ENCODE measurements at places on chromosomes 6 and 20.

DNA sequence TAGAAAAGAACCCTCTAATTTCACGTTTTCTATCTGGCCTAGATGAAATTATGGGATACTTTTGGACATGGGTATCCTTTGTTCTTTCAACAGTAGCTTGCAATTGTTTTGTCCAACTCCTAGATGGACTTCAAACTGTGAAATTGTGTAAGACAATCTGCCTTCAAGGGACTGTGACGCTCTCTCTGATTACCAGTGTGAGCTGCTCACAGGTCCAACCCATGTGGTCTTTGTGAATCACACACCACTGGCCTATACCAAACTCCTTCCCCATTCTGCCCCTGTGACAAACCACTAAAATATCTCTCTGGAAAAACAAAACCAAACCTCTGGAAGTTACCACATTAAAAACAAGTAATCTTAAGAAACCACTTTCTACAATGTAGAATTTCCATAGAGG lies 59.5 kb downstream of the NINL start:
- no peak for DNase-seq

DNA sequence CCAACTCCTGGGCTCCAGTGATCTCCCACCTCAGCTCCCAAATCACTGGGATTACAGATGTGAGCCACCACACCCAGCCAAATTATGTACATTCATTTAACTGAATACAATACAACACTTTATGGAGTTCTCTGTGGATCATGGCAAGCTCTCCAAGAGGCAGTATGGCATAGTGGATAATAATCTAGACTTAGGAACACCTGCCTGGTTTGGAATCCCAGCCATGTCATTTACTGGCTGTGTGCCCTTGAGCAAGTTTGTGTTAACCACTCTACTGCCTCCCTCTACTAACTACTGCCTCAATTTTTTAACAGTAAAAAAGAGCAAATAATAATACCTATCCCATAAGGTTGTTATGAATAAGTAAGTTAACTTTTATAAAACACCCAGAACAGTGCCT lies 1.9 kb upstream of the ETV7 start:
- DNase-seq = no peak

- no peak for DNase-seq
These were observed 46.4 kb upstream of the NT5E start for GRCh38 chr6:85403331-85404015.

DNA sequence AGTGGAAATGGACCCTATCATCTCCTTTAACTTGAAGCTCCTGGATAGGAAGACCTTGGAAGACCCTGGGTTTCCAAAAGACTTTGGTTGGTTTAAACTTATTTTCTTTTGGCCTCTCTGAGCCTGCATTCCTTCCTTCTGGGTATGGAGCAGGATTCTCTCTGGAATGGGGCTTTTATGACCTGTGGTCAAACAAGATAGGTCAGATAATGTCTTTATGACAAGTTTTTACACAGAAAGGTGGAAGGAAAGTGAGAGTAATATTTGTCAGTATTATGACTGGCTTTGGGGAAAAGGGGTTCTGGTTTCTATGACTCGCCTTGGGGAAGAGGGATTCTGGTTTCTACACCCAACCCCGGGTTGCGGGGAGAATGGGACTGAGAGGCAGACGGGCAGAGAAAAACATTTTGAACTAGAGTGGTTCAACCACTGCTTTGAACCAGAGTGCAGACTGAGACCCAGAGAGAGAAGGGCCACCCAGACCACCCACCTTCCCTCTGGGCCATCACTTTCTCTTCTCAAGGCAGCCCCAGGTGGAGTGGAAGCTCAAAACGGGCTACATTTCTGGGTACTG lies 37.6 kb upstream of the KCNK5 start:
- no peak for DNase-seq

DNA sequence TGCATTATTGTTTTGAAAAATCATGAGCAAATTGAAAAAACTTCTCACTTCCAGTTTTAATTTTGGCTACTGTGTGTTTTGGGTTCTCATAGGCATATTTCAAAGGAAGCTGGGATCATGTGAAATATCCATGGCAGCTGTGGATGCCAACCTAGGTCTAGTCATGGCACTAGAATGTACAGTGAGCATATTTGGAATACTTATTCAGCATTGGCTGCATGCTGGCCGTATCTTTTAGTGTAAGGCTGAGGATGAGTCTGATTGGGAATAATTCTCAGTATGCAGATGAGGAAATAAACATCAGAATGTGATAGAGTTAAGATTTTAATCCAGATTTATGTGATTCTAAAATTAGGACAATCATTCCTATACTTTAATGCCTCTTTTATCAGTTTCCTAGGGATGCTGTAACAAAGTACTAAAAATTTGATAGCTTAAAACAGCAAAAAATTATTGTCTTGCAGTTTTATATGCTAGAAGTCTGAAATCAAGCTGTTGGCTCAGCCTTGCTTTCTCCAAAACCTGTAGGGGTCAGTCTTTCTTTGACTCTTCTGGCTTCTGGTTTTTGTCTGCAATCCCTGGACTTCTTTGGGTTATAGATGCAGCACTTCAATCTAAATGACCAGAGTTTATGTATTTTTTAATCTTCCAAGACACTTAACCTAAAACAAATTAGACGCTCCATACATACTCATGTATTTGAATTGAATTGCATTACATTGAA lies 37.7 kb upstream of the DEFB112 start:
- DNase-seq = no peak

DNA sequence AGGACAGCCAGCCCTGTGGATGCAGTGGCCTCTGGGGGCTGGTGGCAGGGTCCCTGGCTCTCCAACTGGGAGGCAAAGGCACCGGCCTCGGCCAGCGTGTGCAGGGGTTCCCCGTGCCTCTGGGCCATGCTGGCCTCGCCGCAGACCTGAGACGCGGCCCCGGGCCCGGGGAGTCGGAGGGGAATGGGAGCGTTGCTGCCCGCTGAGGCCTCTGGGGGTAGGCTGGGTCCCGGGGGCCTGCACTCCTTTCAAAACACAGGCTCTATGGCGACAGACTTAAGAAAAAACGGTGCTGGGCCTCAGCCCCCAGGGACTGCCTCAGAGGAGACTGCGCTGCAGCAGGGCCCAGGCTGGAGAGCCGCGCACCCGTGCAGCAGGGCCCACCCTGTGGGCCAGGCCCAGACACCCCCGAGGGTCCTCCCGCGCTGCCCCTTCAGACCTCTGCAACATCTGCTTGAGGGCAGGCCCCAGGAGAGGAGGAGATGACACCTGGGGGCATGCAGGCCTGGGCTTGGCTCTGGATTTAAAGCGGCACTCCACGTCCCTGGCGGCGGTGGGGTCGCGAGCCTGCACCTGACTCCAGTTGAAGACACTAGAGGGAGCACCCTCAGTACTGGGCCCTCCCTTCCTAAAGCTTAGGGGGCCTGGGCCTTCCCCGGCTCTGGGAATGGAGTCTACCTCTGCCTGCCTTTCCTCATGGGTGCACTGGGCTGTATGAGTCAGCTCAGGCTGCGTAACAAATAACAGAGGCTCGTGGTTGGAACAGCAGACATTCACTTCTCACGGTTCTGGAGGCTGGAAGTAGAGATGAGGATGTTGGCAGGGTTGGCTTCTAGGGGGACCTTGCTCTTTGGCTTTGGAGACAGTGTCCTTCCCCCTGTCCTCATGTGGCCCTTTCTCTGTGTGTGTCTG lies 117.4 kb upstream of the RPS6KA2 start:
- no peak for DNase-seq

DNA sequence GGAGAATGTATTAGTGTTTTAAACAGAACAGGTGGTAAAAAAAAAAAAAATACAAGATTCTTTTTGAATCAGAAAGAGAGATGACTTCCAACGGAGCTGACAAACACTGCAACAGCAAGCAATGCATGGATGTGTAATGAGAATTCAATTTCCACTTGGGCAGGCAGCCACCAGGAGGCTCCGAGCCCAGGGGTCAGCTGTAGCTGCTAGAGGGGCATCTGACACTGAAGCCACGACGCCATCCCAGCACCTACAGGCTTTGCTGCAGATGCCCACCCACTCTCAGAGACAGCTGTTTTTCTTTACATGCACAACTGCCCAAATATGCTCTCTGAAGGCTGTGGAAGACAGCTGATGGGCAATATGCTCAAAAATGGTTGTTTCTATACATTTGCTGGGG lies 75.4 kb downstream of the ELOVL5 start:
- DNase-seq = no peak

- DNase-seq = no peak
These were observed 91.9 kb downstream of the FOXF2 start for GRCh38 chr6:1481286-1481685.

- DNase-seq = no peak
These were observed 42.2 kb upstream of the TPD52L1 start for GRCh38 chr6:125111219-125111983.

GRCh38 chr20:56989516-56989915 lies 276.9 kb downstream of the BMP7 start:
- no peak for DNase-seq

GRCh38 chr20:16205507-16205906 lies 367.7 kb downstream of the KIF16B start:
- DNase-seq = no peak

DNA sequence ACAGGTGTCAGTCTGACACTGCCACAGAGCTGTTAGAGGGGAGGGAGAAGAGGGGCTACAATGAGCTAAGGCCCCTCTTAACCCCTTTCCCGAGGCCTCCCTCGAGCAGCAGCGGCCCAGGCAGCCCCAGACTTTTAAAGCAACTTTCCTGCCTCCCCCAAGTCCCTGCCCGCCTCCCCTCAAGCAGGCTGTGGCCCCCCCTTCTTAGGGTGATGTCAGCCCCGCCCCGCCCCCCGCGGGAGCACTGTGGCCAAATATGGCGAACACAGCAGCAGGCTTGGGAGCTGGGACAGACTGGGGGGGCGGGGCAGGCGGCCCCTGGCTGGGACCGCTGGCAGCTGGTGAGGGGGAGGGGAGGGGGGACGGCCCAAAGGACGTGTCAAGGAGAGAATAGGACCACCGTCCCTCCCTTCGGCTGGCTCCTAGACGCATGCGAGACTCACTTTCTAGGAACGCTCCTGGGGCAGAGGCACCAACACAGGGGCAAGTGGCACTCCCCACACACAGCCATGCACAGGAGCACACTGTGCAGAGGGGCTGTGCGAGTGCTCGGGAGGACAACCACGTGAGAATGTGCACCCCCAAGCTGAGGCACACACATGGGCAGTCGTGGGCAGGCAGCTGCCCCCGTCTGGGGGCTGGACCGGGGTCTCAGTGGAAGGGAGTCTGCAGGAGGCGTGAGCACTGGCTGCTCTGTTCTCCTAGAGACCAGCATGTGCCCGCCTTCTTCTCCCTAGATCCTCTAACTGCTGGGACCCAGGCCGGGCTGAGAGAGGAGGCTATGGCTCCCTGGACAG lies 6.7 kb downstream of the TEAD3 start:
- no peak for DNase-seq

DNA sequence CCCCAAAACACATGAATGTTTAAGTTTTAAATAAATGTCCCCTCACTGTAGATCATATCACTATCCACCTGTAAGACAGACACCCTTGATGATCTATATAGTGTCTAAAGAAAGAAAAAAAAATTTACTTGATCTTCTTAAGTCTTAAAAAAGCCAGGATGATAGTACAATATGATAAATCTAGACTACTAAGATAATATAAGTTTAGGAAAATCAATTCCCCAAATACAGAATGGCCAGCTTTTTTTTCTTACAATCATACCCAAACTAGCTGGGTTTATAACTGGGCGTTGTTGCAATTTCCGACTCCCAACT lies 14.4 kb downstream of the ZNF217 start:
- DNase-seq = no peak

GRCh38 chr20:5735845-5736510 lies 14.2 kb upstream of the SHLD1 start:
- no peak for DNase-seq

DNA sequence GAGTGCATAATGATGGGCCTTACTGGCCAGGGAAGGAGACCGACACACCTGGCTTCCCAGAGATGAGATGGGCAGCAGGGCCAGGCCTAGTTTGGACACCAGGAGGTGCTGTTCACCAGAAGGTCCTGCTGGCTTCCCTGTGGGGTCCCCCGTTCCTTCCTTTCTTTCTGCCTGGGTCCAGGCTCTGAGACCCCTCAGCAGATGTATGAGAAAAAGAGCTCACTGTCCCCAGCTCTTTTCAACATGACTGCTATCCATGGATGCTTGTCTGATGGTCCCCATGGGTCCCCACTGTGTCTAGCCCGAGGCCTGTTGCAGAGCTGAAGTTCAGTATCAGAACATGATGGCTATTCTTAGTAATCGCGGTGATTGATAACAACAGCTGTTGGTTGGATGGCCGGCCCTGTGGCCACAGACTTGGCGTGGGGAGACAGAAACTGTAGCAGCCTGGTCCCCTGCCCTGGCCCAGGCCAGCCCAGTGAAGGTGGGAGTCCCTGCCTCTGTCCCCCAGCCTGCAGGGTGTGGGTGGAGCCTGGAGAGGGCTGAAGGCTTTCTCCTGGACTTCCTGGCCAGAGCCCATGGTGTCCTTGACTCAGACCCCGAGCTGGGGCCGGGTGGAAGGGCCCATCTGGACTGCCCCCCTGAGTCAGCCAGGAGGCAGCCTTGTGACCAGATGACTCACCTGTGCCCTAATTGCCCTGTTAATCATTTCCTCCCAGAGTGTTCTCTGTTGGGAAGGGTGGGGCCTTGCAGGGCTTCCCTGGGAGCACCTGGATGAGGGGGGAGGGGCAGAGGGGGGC lies 9.9 kb upstream of the BAK1 start:
- DNase-seq = peak; percentile 42

DNA sequence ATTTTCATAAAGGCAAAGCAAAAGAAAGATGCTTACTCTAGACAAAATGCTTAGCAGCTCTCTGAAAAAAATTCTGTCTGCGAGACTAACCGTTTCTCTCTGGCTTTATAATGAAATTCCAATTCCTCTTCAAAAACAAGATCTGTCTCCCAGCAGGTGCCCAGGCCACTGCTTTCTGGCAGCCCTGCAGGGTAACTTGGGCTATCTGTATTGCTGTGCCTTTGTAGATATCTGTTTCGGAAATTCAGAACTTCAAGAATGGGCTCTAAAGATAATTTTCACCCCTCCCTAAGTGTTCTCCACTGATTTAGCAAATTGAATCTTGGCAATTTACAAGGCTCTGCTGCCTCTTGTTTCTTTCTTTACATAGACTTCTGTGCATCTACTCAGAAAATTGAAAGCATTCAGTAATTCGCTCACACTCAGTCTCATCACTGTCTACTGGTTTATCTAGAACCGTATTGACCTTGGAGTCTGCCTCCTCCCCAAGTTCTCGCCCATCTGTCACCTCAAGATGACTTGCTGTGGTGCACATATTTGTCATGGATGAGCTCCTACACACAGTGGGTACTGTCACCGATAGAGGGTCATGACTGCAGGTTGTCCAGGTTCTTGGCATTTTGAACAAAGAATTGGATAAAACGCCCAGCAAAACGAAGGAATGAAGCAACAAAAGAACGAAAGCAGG lies 26.4 kb upstream of the FABP7 start:
- no peak for DNase-seq

GRCh38 chr6:3738381-3739131 lies 13.0 kb downstream of the PXDC1 start:
- DNase-seq = no peak

DNA sequence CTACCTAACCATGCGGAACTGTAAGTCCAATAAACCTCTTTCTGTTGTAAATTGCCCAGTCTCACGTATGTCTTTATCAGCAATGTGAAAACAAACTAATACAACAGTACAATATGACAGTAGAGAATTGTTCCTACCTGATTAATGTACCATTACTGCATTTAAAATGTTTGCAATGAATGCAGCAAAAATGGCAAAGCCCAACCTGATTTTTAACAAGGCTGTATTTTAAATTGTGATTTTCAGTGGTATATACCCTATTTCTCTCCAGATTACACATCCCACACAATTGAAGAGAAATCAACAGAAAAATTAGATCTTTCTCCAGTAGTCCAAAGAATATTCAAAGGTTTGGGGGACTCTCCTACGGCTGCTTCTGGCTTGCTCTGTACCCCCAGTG lies 3.3 kb upstream of the PCSK2 start:
- DNase-seq = no peak
